ENCODE measurements at places on chromosomes 3 and 15. TPM values are rescaled to one million over a fixed set of nuclear protein-coding genes. Genes with fewer than 3 reads are reported as not detected.

SENP5 gene
- total RNA-seq = 39.5 TPM

IGF2BP2 gene
- 0.32 TPM for total RNA-seq

CSPG5 gene
- total RNA-seq = 0.74 TPM

ASB14 gene
- not detected for total RNA-seq

TCTA gene
- total RNA-seq = 17.7 TPM

WNT7A gene
- not detected for total RNA-seq

GOLGA6L4 gene
- 0.84 TPM for total RNA-seq

DCLK3 gene
- not detected for total RNA-seq

KCNMB3 gene
- 0.23 TPM for total RNA-seq

NR2F2 gene
- total RNA-seq = not detected

NR1I2 gene
- total RNA-seq = 0.67 TPM

EXOSC7 gene
- 90.0 TPM for total RNA-seq

MYLK gene
- not detected for total RNA-seq

RAD51 gene
- total RNA-seq = 69.5 TPM

ITIH4 gene
- total RNA-seq = 6.1 TPM

CEMIP gene
- not detected for total RNA-seq

GPR149 gene
- total RNA-seq = not detected

ITIH3 gene
- not detected for total RNA-seq

KLHL40 gene
- total RNA-seq = not detected

CCDC39 gene
- total RNA-seq = not detected

All from activated CD8-positive, alpha-beta memory T cell treated with anti-CD3 and anti-CD28 coated beads for 36 hours (primary cell).